ENCODE measurements at places on chromosomes 7 and 10. TPM values are rescaled to one million over a fixed set of nuclear protein-coding genes. Genes with fewer than 3 reads are reported as not detected.

DNA sequence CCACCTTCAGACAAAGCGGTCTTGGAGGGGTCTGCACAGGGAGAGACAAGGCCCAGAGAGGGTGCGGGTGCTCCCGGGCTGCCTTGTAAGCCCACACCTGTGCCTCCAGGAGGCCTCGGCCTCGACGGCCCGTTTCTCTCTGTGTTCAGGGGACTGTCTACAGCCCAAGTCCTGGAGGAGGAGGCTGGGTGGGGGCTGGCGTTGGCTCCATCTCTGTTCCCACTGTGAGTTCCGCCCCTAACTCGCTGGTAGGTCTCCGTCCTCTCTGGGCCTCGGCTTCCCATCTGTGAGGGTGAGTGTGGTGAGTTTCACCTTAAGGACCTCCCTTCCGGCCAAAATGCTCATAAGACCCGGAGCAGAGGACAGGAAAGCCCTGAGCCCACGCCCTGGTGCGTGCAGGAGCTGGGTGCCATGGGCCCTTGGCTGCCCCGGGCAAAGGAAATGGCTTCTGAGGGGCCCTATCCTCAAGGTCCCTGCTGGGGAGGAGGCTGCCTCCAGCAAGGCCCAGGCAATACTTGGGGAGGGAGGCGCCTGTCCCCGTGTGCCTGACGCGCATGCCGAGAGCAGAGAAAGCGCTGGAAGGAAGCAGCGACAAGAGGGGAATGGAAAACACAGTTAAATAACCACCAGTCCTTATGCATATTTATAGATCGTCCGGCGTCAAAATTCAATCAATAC, 276.8 kb downstream of the ELFN1 start:
- no peak for DNase-seq

GRCh38 chr10:23438547-23439451, at the start of gene OTUD1:
Gene OTUD1 (plus strand): TSS chr10:23439075. CDS start chr10:23439458, 383 bp downstream.
- peak; percentile 96 for DNase-seq

- DNase-seq = no peak
Observed at GRCh38 chr7:111137296-111138192, 46.6 kb downstream of the LRRN3 start.

DNA sequence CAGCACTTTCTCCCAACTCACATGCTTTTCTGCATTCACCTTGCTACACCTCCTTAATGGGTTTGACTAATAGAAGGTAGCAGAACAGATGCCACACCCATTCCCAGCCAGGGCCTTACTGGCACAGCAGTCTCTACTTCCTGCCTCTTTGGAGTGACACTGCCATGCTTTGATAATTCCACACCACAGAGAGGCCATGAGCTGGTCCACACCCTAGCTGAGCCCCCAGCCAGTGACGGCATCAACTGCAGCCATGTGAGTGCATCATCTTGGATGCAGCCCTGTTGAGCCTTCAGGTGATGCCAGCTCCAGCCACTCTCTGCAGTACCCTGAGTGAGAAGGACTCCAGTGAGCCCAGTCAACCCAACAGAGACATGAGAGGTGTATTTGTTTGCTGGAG, 27.5 kb upstream of the EZH2 start:
- DNase-seq = no peak

DNA sequence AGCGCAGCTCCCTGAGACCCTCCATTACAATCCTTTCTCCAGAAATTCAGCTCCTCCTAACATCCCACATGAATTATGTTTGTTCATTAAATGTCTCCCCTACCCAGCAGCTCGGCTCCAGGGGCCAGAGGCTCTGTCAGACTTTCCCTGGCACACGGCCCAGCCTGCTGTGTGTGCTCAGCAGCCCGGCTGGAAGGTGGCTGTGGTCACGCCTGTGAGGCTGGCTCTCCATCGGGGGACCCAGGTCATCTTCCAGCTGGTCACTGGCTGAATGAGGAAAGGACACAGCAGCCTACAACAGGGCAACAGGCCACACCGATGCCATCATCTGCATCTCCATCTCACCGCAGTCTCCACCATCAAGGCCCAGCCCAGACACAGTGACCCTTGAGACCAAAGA, 219.8 kb downstream of the MAD1L1 start:
- no peak for DNase-seq

DNA sequence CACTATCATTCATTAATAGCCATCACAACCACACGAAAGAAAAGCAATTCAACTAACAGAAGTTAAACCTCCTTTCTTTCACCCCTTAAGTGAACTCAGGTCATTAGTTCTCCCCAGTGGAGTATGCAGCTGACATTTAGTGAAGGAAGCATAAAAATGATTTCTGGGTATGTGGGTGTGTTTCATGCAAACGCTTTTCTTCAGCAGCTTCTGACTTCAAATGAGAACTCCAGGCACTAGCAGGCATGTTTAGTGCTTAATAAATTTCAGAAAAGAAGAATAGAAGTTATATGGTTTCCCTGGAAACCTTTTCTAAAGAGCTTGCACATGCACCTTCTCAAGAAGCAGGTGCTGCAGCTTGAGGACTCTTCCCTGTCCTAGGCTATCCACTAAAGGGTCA, 62.5 kb downstream of the PIK3CG start:
- no peak for DNase-seq

GRCh38 chr7:22728401-22729029, 1.5 kb downstream of the IL6 start:
- DNase-seq = no peak

DNA sequence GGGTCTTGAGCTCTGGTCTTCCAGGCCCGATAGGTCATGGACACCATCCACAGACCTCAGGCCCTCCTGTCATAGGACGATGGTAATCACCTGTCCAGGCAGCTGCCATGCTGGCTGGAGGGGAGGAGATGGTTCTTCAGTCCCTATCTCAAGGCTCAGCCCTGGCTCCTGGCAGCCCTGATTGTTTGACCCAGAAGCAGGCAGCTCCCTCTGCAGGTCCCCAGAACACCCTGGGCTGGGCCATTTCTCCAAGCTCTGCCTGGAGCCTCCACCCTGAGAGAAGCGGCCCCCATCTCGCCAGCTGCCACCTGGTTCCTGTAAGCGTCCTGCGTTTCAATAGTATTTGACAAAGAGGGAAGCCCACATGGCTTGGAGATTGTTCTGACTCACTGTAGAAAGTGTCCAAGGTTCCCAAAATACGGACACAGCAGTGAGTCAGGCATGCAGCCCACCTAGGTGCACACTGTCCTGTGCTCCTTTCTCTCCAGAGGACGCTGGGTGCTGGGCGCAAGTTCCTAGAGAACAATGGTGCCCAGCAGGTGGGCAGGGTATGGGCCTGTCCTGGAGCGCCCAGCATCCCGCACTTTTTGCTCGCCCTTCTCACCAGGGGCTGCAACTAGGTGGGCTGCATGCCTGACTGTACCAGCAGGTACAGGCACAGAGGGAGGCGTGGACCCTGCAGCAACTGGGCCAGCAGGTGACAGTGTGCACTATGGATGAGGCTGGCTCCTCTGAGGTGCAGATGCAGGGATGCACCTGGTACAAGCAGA, 72.4 kb upstream of the EBF3 start:
- no peak for DNase-seq

- no peak for DNase-seq
Observed at GRCh38 chr10:106592396-106592795, 572.1 kb downstream of the SORCS1 start.

GRCh38 chr7:11548532-11548931, 283.5 kb downstream of the THSD7A start:
- no peak for DNase-seq

GRCh38 chr10:72278668-72279393, 5.1 kb downstream of the DDIT4 start:
- DNase-seq = no peak

- DNase-seq = no peak
Observed at GRCh38 chr7:20441991-20442441, 111.3 kb downstream of the ITGB8 start.

DNA sequence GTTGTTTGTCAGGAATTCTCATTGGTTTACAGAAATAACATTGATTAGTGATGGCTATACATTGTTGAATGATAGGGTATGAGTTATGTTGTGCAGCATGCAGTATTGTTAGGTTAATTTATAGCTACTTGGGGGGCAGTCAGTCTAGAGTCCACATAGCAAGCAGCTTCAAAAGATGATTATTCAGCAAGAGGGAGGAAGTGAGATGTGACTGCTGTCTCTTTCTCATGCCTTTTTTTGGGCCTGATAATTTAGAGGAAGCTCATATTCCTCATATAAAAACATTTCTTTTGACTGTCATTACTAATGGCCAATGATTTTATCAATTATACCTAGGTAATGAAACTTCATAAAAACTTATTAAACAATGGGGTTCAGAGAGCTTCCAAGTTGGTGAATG, 3.4 kb upstream of the TBRG4 start:
- DNase-seq = no peak

The SPDYE1 gene
- not detected for total RNA-seq

The TLX1 gene
- total RNA-seq = not detected

The RGS10 gene
- total RNA-seq = 27.3 TPM

The CFAP69 gene
- 51.1 TPM for total RNA-seq

The ZFAND2A gene
- 32.6 TPM for total RNA-seq

The CYP3A5 gene
- total RNA-seq = 42.9 TPM

The ASB13 gene
- total RNA-seq = 36.9 TPM

The CYP3A7 gene
- not detected for total RNA-seq

The PSMC2 gene
- total RNA-seq = 118 TPM

The KCND2 gene
- total RNA-seq = 1.3 TPM
